NCI-H2107 (cell line): ENCODE measurements at places on chromosomes 13 and 19.

DNA sequence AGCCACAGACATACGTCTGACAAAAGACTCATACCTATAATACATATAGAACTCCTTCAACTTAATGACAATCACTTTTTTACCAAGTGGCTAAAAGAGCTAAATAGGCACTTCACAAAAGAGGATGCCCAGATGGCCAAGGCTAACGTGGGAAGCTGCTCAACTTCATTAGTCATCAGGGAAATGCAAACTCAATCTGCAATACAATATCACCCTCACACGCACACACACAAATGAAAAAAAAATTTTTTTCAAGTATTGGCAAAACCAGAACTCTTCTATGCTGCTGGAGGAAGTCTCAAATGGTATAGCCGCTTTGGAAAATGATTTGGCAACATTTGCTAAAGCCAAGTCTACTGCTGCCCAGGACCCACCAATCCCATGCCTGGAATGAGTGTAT is 14.6 kb upstream of the DNMT1 start:
- DNase-seq = no peak

GRCh38 chr19:28257396-28257795 is 955.6 kb downstream of the UQCRFS1 start:
- no peak for DNase-seq

DNA sequence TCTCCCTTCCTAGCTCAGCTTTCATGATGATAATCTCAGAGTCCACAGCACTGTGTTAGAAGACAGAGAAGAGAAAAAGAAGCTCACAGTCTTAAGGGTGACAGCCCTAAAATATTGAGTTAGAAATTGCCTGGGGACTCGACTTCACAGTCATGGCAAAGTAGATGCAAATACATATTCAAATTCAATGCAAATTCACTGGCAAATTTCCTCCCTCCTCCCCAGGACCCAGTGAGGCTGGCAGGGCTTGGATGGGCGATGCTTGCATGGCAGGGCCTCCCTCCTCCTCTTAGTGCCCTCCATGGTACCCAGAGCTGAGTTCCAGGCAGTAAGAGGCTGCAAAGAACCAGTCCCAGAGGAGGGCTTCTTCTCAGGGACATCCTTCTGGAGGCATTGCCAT is 115.6 kb upstream of the UQCRFS1 start:
- no peak for DNase-seq

DNA sequence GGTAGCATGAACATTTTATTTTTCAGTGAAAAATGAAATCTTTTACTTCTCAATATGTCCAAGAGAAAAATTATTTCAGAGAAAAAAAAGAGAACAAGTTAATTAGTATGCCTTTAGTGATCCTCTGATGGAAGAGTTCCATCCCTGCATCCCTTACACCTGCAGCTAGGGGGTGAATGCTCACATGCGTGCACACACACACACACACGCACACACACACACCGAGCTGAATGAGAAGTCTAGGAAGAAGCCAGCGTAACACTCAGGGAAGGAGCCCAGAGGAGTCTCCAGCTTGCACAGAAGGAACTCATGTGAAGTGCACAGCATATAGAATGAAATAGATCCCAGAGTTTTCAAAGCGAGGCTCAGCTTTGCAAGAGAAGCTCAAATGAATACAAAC is 510.5 kb downstream of the IRS2 start:
- DNase-seq = no peak

- DNase-seq = no peak
Measured at GRCh38 chr13:20121159-20121525, 39.7 kb downstream of the GJA3 start.

- DNase-seq = no peak
Measured at GRCh38 chr19:13173139-13173737, 23.0 kb downstream of the IER2 start.

- DNase-seq = no peak
Measured at GRCh38 chr19:38389101-38389925, 816 bp downstream of the SPRED3 start.

GRCh38 chr13:43732726-43733125 is 54.0 kb downstream of the ENOX1 start:
- no peak for DNase-seq

DNA sequence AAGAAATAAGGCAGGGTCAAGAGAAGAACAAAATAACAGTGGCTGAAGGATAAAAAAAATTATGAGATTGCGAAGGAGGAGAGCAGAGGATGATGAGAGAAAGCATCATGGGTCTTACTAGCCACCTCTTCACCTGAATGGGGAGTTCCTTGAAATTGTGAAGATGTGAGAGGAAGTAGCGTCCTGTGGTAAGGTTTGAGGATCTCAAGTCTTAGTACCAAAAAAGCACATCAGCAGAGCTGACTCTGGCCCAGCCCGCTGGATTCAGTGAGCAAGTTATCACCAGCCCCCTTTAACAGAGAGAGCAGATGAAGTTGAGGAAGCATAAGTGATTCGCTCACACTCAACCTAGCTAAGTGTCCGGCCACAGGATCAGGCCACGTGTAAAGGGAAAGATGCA is 61.8 kb downstream of the RXFP2 start:
- DNase-seq = no peak

- DNase-seq = no peak
Measured at GRCh38 chr19:48735031-48735615, 5.3 kb downstream of the RASIP1 start.

GRCh38 chr19:42601811-42602443 is 7.2 kb upstream of the CEACAM8 start:
- DNase-seq = no peak

DNA sequence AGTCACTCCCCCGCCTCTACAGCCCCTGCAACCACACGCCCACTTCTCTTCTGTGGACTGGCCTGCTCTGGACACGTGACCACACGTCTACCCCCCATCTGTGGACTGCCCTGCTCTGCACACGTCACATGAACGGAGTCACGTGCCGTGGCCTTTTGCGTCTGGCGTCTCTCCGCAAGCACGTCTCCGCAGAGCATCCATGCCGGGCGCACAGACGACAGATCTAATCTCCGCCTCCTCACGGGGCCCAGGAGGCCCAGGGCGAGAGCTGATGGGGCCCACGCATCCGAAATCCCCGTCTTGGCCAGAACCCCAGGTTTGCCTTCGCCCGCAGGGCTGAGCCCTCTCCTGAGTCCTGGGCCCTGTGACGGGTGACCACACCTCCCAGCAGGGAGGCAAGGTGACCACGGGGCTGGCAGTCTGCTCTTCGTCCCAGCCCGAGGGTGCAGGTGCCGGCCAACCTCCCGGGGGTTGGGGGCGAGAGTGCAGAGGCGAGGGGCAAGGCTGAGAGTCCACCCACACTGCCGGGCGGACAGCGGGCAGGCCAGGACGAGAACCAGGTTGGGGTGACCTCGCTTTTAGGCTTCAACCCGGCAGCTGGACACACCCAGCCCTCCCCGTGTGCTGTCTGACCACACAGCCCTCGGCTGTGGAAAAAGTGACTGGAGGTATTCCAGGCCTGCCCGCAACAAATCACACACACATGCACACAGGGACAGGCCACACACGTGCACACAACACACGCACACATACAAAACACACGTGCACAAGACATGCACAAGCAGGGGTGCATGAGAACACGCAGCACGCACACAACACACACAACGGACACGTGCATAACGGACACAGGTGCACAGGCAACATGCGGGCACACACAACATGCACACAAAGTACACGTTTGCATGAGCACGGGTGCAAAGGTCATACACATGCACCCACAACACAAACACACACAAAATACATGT is 3.9 kb downstream of the SBNO2 start:
- no peak for DNase-seq

GRCh38 chr13:114053026-114053425 is 79.2 kb upstream of the C13orf46 start:
- DNase-seq = no peak

- no peak for DNase-seq
Measured at GRCh38 chr13:21674490-21675009, 3.7 kb downstream of the FGF9 start.

GRCh38 chr19:40280608-40281221 is 4.4 kb downstream of the AKT2 start:
- DNase-seq = no peak

DNA sequence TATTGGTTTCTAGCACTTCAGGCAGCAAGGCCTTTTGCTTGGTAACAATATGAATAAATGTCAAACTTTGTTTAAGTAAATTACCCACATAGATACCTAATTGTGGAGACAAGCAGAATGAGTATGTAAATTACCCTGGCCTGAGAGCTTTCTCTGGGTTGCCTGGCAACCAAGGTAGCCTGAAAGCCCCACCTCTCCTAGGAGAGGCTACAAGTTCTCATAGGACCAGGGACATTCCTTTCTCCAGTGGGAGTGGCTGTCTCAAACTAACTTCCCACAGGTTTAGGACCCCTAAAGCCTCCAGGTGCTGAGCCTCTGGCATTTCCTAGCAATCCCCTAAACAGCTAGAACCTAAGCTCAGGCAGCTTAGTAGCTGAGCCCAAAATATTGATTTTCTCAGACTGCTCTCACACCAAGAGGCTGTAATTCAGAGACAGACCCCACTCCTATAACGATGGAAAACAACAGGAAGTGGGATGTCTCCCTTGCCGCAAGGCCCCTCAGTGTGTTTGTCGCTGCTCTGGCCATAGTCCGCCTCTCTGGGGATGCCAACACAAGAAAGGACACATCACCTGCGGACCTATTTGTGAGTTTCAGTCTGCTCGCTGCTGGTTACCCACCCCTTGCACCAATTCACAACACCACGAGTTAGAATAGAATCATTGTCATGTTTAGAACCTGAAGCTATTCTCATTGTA is 207.3 kb downstream of the DLEU7 start:
- DNase-seq = no peak

GRCh38 chr13:30727491-30728355 is 7.6 kb upstream of the ALOX5AP start:
- DNase-seq = no peak

DNA sequence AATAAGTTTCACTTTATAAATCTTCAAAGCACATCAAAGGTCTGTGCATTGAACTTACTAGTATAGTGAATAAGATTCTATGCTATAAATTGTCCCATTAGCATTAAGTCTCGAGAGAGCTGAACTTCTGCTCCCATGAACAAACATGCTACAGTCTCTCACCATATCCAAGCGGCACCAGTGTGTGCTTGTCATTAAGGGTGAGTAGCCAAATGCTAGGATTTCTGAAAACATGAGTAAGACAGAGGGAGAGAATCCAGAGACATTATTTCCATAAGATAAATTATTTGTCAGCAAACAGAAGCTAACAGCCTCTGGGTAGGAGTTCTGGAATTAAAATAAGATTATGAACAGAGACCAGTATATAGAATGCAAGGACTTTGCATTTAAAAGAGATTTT is 2882.5 kb downstream of the PCDH9 start:
- no peak for DNase-seq

- DNase-seq = no peak
Measured at GRCh38 chr13:113050734-113051431, 54.7 kb upstream of the F7 start.

DNA sequence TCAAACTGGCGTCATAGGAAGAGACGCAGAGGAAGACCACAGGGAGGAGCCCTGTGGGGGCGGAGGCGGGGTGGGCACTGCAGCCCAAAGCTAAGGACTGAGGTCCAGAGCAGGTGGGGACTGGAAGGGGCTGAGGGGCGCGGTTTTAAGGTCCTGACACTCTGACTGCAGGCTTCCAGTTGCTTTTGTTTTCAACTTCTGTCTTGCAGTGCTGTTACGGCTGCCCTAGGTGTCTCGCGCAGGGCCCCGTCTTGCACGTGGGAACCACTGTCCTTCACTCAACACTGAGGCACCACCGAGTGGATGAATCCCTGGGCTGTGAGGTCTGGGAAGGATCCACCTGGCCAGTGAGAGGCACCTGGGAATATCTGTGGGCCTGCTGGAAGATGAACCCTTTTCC is 76.0 kb downstream of the TEX29 start:
- DNase-seq = no peak

DNA sequence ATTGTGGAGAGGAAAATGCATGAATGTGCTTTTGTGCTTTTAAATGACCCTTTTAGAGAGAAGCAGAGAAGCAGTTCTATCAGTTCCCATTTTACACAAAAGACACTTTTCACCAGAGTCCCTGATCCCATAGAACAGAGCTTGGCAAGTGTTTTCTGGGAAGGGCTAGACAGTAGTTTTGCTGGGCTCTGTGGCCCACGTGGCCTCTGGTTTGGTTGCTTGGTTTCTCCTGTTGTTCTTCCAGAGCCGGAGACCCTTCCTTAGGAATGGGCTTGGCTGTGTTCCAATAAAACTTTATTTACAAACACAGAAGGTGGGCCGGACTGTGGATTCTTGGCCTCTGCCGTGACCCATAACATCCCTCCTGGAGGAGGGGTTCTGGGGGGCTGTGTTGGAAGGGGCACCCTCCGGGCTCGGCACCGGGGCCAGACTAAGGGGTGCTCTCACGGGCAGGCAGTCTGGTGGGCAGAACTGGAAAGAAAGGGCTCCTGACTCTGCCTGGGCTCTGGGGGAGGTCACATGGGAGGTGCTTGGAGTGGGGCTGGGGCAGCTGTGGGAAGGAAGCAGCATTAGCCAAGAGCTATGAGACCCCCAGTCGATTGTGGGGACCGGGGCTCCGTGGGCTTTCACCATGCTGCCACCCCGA is 3.2 kb downstream of the SPPL2B start:
- DNase-seq = no peak

GRCh38 chr13:20942938-20943559 is 40.5 kb upstream of the XPO4 start:
- DNase-seq = no peak

DNA sequence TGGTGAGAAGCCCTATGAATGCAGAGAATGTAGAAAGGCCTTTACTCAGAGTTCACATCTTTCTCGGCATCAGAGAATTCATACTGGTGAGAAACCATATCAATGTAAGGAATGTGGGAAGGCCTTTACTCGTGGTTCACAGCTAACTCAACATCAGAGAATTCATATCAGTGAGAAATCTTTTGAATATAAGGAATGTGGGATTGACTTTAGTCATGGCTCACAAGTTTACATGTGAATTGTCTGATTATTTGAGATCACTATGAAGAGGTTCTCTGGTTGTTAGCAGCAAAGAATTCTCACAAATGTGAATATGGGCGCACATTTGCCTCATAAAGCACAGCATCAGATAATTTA is 43.7 kb downstream of the ZNF585A start:
- DNase-seq = no peak

DNA sequence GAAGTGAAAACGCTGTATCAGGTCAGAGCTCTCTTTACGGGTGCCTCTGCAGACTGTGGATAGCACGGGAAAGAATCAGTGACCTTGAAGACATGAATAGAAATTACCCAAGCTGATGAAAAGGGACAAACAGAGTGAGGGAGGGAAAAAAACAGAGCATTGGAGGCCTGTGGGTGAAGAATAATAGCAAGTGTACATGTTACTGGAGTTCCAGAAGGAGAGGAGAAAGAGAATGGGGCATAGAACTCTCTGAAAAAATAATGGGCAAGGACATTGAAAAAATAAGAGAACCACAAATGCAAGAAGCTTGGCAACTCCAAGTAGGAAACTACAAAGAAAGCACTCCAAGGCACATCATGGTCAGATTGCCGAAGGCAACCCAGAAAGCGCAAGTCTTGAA is 86.3 kb downstream of the SPACA7 start:
- no peak for DNase-seq

- DNase-seq = no peak
Measured at GRCh38 chr19:10923260-10924112, 5.0 kb downstream of the YIPF2 start.
